ENCODE measurements at places on chromosomes 6 and 20. TPM values are rescaled to one million over a fixed set of nuclear protein-coding genes. Genes with fewer than 3 reads are reported as not detected.

- no peak for DNase-seq
Observed at GRCh38 chr6:110270165-110270564, 88.0 kb downstream of the METTL24 start.

- no peak for DNase-seq
Observed at GRCh38 chr6:151301547-151301946, 61.8 kb downstream of the AKAP12 start.

GRCh38 chr6:106339334-106340029, 13.9 kb upstream of the ATG5 start:
- DNase-seq, result peak; percentile 23

DNA sequence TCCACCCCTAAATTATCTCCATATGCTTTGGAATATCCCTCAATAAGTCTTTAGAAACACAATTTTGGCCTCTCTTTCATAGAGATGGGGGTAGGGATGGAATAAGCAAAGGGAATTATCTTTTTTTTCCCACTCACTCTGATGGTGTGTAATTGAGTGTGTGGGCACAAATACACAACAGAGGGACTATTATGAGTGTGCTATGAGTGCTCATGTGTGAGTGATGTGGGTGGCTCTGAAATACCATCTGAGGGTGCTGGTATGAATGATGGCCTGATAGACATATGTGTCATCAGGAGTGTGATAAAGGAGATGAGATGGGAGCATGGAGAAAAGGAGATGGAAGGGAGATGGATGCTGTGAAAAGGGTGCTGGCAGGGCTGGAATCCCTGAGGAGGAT, 35.6 kb downstream of the GSS start:
- no peak for DNase-seq

Gene ASIP
- total RNA-seq, result not detected

Gene TUBB2B
- 4.6 TPM for total RNA-seq

DNA sequence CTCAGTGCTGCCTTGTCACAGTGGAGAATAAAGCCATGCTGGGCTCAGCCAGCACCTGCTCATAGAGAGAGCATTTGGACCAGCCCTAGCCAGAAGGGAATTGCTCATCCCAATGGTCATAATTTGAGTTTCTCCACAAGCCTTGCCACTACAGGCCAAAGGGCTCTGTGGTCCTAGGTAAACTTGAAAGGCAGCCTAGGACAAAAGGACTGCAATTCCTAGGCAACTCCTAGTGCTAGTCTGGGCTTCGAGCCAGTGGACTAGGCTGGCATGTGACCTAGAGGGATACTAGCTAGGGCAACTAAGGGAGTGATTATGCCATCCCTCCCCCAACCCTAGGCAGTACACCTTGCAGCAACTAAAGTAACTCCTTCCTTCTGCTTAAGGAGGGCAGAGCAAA, 516.2 kb downstream of the BCKDHB start:
- no peak for DNase-seq

Gene PGBD1
- total RNA-seq, result 5.2 TPM

GRCh38 chr6:10479939-10480700, 41.0 kb upstream of the GCNT2 start:
- no peak for DNase-seq

Gene MLN
- not detected for total RNA-seq

Gene ANGPT4
- not detected for total RNA-seq
